Transverse colon (tissue), 4 donors: ENCODE measurements at places on chromosomes 2 and 18. TPM values are rescaled to one million over a fixed set of nuclear protein-coding genes. Genes with fewer than 3 reads are reported as not detected.

EDAR gene
- 0.64 TPM for total RNA-seq

TEKT4 gene
- total RNA-seq: not detected

HOXD13 gene
- total RNA-seq: not detected

GALR1 gene
- total RNA-seq: 1.9 TPM

CDH19 gene
- 8.7 TPM for total RNA-seq

MSTN gene
- total RNA-seq: 0.16 TPM

OSGEPL1 gene
- total RNA-seq: not detected

DNA sequence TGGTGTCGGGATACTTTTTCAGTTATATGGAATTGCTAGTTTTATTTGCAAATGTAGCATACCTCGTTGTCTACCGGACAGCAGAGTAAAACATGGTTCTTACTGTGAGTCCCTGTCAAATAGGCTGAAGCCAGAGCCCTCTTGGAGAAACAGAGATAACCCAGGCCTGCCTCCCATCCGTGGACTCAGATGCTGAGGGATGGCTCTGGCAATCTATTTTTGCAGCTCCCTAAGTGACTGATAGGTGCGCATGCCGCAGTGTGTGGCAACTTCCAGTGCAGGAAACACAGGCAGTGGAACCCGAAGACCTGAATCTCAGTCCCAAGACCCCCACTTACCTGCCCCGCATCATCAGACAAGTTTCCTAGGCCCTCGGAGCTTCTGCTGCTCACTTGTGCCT, 33.6 kb downstream of the STEAP3 start:
- H3K4me3 ChIP-seq: no peak overlapping the region
- H3K27me3 ChIP-seq: no peaks in the 10 kb centered on the region
- H3K4me1 ChIP-seq: no peaks in the 10 kb centered on the region
- no peak for DNase-seq

DNA sequence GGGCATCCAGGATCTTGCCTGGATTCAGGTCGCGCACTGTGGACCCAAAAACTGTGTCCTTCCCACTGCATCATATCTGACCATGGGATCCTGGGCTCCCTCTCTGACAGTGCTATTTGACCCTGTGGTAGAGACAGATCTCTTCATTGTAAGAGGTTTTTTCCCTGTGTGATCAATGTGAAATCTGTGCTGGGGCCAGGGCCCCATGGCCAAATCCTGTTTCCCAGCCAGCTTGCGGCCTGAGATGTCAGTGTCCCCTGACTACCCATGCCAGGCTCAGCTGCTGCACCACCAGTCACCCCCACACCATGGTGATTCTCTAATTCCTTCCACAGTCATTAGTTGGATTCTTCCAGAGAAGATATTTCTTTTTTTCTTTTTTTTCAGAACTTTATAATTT, 3.5 kb downstream of the PRLH start:
- DNase-seq: no peak
- H3K36me3 ChIP-seq: no peaks in the 10 kb centered on the region
- H3K4me3 ChIP-seq: no peak overlapping the region
- H3K27me3 ChIP-seq: no peaks in the 10 kb centered on the region

GRCh38 chr2:166365239-166365638, 10.5 kb downstream of the SCN9A start:
- no peaks in the 10 kb centered on the region for H3K36me3 ChIP-seq
- peaks cover 2% of the 10 kb centered on the region for H3K4me1 ChIP-seq
- H3K4me3 ChIP-seq: no peak overlapping the region
- no peak for DNase-seq
- no peak overlapping the region for H3K27ac ChIP-seq

- no peak overlapping the region for H3K27ac ChIP-seq
- DNase-seq: no peak
- no peaks in the 10 kb centered on the region for H3K4me1 ChIP-seq
These were observed 4.7 kb downstream of the MYT1L start for GRCh38 chr2:2326068-2327040.

GRCh38 chr2:69087912-69088240, 74.9 kb downstream of the ANTXR1 start:
- no peaks in the 10 kb centered on the region for H3K36me3 ChIP-seq
- no peak overlapping the region for H3K4me3 ChIP-seq
- no peaks in the 10 kb centered on the region for H3K27me3 ChIP-seq
- no peak for DNase-seq
- peaks cover 7% of the 10 kb centered on the region for H3K4me1 ChIP-seq

- no peak overlapping the region for H3K4me3 ChIP-seq
- H3K36me3 ChIP-seq: no peaks in the 10 kb centered on the region
- H3K27ac ChIP-seq: no peak overlapping the region
These were observed 302.8 kb upstream of the CCDC68 start for GRCh38 chr18:55262021-55262560.

GRCh38 chr2:27280826-27281225, 1.4 kb upstream of the TRIM54 start:
- no peaks in the 10 kb centered on the region for H3K4me1 ChIP-seq
- H3K27me3 ChIP-seq: peaks cover 44% of the 10 kb centered on the region
- no peak for DNase-seq

DNA sequence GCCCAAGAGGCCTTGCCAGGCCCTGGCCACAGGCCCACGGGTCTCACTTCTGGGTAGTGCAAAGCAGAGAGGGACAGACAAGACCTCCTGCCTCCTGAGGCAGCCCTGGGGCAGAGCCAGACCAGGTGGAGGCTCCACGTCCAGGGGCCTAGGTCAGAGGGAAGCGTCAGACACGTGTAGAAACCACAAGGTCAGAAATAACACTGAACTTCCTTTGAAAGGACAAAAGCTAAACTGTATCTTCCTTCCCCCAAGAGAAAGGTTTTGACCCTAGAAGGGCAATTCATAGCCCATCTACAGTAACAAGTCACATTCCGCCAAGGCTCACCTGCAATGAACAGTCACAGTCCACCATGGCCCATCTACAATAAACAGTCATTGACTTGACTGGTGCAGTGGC, 17.9 kb downstream of the SDC1 start:
- H3K36me3 ChIP-seq: no peaks in the 10 kb centered on the region
- DNase-seq: peak; percentile 61
- peaks cover 24% of the 10 kb centered on the region for H3K4me1 ChIP-seq
- H3K4me3 ChIP-seq: no peak overlapping the region

GRCh38 chr2:116918574-116918973, 895.9 kb upstream of the DDX18 start:
- no peak for DNase-seq
- H3K27me3 ChIP-seq: no peaks in the 10 kb centered on the region

DNA sequence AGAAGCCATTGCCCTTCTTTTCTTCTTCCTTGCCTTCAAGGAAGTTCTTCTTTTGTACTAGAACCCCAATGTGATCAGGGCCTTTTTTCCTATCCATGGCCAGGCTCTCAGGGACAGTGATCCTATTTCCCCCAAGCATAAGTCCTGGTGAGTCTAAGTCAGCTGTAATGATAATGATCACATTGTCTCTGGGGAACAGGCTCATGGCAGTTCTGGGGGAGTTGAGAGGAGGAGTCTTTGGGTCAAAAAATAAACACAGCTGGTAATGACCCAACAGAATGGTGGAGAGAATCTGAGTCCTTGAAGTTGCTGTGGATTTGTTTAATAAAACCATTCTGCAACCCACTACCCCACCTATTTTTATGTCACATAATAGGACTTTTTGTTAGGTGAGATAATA, 96.6 kb downstream of the SOCS6 start:
- no peak overlapping the region for H3K4me3 ChIP-seq
- no peaks in the 10 kb centered on the region for H3K27me3 ChIP-seq
- H3K4me1 ChIP-seq: no peaks in the 10 kb centered on the region
- H3K36me3 ChIP-seq: no peaks in the 10 kb centered on the region
- DNase-seq: no peak
- no peak overlapping the region for H3K27ac ChIP-seq

- peak overlapping the region; percentile 90 for H3K4me3 ChIP-seq
- no peaks in the 10 kb centered on the region for H3K27me3 ChIP-seq
- no peak for DNase-seq
- H3K36me3 ChIP-seq: no peaks in the 10 kb centered on the region
- H3K4me1 ChIP-seq: peaks cover 13% of the 10 kb centered on the region
- peak overlapping the region; percentile 82 for H3K27ac ChIP-seq
These were observed 371 bp downstream of the MDH1B start for GRCh38 chr2:206764673-206765241.

DNA sequence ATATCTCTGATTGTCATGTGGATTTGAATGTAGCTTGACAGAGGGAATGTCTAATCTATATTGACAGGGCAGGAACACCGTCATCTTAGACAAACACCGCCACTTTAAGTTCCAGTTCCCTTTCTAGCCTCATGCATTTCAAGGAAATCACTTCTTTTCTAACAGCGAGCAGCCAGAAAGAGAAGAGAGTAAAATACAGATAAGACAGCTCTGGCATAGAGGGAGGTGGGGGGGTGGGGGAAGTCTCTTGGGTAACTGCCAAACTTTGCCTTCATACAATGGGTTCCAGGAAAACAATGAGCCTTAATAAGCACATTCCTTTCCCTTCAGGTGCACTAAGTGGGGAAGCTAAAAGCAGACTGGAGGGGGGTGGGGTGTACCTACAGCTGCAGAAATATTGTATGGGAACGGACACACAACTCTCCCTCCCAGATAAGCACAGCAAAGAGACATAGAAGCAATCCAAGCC, 37.2 kb downstream of the CASP10 start:
- peaks cover 33% of the 10 kb centered on the region for H3K4me1 ChIP-seq
- peak overlapping the region; percentile 75 for H3K27ac ChIP-seq
- no peaks in the 10 kb centered on the region for H3K27me3 ChIP-seq
- H3K4me3 ChIP-seq: no peak overlapping the region

GRCh38 chr18:48833701-48834412, 116.9 kb downstream of the SMAD7 start:
- H3K27ac ChIP-seq: peak overlapping the region; percentile 24
- H3K4me3 ChIP-seq: no peak overlapping the region
- H3K4me1 ChIP-seq: peaks cover 14% of the 10 kb centered on the region
- H3K27me3 ChIP-seq: no peaks in the 10 kb centered on the region
- DNase-seq: peak; percentile 61

DNA sequence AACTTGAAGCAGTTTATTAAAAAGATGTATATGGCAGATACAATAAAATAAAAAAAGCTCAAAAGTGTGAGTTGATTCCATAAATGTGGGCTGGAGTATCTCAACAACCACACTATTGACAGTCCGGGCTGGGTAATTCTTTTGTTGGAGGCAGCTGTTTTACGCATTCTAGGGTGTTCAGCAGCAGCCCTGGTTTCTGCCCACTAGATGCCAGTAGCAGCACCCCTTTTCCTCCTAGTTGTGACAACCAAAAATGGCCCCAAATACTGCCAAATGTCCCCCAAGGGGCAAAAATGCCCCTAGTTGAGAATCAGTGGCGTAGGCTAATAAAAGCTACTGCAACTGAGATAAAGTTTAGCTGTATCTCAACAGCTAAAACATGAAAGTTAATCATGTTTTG, 44.8 kb downstream of the CHMP3 start:
- peak; percentile 16 for DNase-seq
- no peak overlapping the region for H3K4me3 ChIP-seq
- no peaks in the 10 kb centered on the region for H3K27me3 ChIP-seq
- H3K27ac ChIP-seq: no peak overlapping the region
- no peaks in the 10 kb centered on the region for H3K36me3 ChIP-seq

GRCh38 chr18:70334728-70335329, 46.0 kb downstream of the SOCS6 start:
- no peak overlapping the region for H3K4me3 ChIP-seq
- no peaks in the 10 kb centered on the region for H3K4me1 ChIP-seq
- no peaks in the 10 kb centered on the region for H3K27me3 ChIP-seq
- no peak overlapping the region for H3K27ac ChIP-seq
- H3K36me3 ChIP-seq: no peaks in the 10 kb centered on the region

DNA sequence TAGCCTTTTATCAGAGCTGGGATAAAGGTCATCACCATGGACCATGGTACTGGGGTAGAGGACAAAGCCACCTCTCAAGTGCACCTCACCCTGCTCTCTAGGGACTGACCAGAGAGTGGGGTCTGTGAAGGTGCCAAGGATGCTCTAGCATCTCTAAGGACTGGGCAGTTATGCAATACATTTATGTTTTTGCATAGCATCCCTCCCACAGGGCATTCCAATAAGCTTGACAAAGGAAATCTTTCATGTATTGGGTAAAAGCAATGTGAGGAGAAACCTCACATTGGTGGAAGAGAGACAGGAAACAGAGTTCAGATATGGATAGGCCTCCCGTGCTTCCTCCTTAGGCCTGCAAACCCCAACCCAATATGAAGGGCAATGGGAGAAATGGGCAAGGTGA, 31.6 kb downstream of the STK39 start:
- no peak overlapping the region for H3K4me3 ChIP-seq
- H3K36me3 ChIP-seq: no peaks in the 10 kb centered on the region
- peak overlapping the region; percentile 72 for H3K27ac ChIP-seq

DNA sequence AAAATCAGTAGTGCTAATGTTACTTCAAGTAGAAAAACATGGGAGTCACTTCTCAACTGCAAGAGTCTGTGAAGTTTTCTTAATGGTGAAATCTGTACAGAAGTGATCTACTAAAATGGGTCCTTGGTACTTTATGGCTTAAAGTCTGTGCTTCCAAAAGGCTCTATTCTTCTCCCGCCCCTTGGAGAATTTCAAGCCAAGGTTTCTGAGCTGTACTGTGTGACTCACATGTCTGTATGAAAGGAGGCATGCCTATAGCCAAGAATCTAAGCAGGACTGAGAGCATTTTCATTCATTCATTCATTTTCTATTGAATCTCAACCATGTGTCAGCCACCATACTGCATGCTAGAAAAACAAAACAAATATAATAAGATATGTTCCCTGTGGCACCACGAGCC, 19.8 kb upstream of the DDX18 start:
- no peaks in the 10 kb centered on the region for H3K4me1 ChIP-seq
- DNase-seq: no peak
- H3K4me3 ChIP-seq: no peak overlapping the region

DNA sequence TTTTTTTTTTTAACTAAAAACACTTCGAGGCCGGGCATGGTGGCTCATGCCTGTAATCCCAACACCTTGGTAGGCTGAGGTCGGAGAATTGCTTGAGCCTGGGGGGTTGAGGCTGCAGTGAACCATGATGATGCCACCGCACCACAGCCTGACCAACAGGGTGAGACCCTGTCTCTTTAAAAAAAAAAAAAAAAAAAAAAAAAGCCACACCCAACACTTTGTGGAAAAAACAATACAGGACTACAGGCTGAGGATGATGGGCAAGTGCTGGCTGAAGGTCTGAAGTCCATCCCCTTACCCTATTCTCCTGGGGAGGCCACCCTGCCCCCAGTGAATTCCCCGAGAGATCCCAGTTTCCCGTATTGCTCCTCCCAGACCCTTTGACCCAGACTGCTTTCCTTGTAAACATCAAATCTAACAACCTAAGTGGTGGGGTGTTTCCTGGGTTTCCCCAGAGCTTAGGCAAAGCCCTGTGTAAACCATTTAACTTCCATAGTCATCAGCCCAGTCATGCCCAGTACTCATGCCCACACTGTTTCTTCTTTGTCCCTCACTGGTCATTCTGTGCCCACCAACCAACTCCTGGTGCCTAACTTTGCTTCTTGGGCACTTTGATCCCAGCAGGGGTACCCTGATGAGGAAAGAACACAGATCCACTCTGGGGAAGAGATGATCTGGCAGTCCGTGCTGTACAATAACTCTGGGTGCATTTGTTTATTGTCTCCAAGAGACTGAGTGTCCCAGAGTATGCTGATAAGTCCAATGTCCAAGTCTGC, 5.8 kb upstream of the TMEM37 start:
- no peaks in the 10 kb centered on the region for H3K36me3 ChIP-seq
- H3K4me1 ChIP-seq: no peaks in the 10 kb centered on the region
- peak overlapping the region; percentile 88 for H3K27ac ChIP-seq
- no peaks in the 10 kb centered on the region for H3K27me3 ChIP-seq
